ENCODE measurements at places on chromosomes 12 and 14. TPM values are rescaled to one million over a fixed set of nuclear protein-coding genes. Genes with fewer than 3 reads are reported as not detected.

SLC17A8 gene
- total RNA-seq, result not detected

CFAP251 gene
- total RNA-seq, result 1.5 TPM

ISM2 gene
- 0.07 TPM for total RNA-seq

FOXG1 gene
- total RNA-seq, result 1.5 TPM

TAS2R46 gene
- 1.9 TPM for total RNA-seq

DDIT3 gene
- total RNA-seq, result 2.3 TPM

ACVRL1 gene
- total RNA-seq, result 2.0 TPM

HOXC9 gene
- total RNA-seq, result not detected

CELA1 gene
- not detected for total RNA-seq

RERG gene
- not detected for total RNA-seq

TSPAN9 gene
- total RNA-seq, result 26.2 TPM

PRR4 gene
- 0.69 TPM for total RNA-seq

FITM1 gene
- total RNA-seq, result 1.2 TPM

CCDC92 gene
- 4.8 TPM for total RNA-seq
